HCEC 1CT (cell line): ENCODE measurements at places on chromosomes 4 and X.

DNA sequence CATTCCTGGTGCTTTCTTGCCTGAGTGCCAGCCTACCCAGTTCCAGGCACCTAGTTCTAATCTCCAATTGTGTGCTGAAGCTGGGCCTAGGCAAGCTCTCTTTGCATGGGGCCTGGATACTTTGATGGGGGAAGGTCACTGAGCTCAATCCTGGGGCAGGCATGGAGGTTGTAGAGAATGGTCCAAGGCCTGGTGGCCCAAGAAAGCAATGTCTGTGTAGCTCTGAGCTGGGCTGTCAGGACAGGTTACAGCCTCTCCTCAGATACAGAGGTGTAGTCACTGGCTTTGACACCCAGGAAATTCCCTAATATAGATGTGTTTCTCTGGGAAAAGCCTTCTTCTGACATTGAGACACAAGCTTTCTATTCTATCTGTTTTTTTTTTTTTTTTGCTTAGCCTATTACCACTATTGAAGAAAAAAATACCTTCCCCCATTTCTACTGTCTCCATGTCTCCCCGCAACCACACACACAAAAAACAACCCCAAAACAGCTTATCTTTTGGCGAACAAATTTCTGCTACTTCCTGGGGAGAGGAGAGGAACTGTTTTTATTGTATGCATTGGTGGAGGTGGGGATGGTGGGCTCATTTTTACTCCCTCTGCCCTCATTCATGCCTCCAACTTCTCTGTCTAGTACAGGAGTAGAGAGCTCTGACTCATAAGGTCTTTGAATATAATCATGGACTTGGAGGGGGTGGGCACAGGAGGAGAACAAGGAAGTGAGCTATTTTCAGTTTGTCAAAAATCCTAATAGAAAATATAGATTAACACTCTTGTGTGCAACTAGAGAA, 66.7 kb upstream of the DHX15 start:
- no peak for DNase-seq

- no peak for DNase-seq
These were observed 74.0 kb downstream of the SEL1L3 start for GRCh38 chr4:25788703-25789238.

GRCh38 chr4:118760493-118760892, 75.3 kb downstream of the METTL14 start:
- DNase-seq: no peak

- peak; percentile 45 for DNase-seq
These were observed 80.8 kb upstream of the ANK2 start for GRCh38 chr4:112968451-112969159.

DNA sequence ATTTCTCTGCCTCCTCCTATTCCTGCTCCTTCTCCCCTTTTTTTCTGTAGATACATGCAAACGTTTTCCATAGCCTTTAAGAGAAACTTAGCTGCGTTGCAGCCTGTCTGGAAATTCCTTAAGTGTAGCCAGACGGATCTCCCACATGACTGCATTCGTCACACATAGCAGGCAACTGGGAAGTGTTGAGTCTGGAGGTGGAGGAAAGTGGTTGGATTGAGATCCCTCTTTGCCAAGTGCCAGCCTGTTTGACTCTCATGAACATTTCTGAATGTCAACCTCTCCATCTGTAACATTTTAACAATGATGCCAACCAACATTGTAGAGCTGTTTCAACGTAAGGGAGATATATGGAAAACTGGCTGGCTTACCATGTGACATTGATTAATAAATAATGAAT, 45.1 kb upstream of the FAM9A start:
- no peak for DNase-seq

GRCh38 chr4:117987464-117987863, 46.8 kb upstream of the NDST3 start:
- no peak for DNase-seq

DNA sequence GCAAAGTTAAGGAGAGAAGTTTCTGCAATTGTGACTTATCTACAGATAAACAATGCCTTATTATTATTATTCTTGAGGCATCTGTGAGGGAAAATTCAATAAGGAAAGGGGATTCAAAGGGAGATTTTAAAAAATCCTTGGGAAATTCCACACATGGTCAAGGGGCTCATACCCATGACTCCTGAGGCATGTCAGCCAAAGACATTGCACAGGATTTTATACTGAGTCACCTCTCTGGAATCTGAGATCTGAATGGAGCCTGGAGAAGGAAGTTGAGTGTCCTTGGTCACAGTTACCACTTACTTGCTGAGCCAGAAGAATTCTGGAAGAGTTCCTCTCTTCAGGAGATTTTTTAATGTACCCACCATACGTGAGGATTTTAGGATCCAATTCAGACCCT, 14.4 kb upstream of the CXCL8 start:
- DNase-seq: peak; percentile 80

DNA sequence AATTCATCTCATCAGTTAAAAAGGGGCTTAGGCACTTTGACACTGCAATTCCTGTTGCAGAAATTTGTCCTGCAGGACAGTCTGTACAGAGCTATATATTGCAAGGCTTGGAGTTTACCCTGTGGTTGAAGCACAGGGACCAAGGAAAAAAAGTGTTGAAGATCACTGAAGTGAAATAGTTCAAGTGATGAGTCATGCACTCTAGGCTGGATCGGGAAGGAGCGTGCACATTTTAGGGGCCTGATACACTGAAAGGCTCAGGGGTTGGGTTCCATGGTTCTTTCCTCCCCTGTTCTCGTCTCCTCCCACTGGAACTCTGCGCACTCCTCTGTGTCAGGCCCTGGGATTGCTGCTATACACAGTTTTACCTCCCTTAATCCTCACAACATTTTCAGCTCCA, 104.9 kb upstream of the ARMCX2 start:
- DNase-seq: no peak

GRCh38 chr4:147678796-147679549, 5.0 kb downstream of the PRMT9 start:
- DNase-seq: no peak

DNA sequence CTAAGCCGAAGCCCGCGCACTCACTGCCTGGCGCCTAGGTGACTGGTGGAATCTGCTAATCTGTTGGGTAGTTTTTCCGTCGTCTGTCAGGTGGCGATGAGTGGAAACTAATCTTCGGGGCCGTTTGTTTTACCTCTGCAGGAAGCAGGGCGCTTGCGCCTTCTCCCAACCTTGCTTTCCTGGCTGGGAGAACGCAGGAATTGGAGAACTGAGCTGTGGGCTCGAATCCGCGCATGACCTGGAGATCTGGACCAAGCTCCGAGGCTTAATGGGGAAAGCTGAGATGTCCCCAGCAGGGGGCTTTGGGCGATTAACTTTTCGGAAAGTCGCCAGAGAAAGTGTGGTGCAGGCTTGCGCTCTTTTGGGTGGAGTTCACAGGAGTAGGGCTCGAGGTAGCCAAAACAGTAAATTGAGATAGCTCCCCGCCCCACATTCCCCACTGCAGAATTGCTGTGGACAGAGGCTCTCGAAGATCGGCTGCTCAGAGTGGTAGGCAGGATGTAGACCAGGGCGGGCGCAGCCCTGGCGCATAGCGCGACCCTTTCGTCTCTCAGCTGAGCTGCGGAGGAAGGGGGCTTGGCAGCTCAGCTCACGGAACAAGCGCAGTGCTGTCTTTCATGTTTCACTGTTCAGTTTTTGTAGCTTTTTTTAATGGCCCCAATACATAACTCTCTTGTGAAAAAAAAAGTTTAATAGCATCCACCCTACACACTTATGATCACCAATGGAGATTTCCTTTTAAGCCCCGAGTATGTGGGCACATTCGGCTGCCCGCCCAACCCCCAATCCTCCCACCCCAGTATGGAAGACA, 2.7 kb upstream of the FGF5 start:
- no peak for DNase-seq

DNA sequence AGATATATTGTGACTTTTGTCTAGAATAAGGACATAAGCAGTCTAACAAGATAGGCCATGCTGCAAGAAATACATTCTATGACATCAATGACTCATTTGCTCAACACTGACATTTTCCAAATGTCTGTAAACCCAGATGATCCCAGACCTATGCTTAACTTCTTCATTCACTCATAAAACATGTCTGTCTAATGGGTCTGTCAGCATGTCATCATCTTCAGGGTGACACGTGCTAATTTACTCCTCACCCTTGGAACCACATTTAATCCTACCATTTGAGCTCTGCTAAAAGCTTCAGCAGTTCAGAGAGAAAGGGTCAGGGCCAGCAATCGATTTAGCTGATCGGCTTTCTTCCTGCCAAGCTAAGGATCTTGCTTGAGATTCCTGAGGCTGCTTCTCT, 109.4 kb upstream of the MAP3K15 start:
- DNase-seq: peak; percentile 1

GRCh38 chrX:148938348-148938747, 437.9 kb downstream of the AFF2 start:
- DNase-seq: no peak

DNA sequence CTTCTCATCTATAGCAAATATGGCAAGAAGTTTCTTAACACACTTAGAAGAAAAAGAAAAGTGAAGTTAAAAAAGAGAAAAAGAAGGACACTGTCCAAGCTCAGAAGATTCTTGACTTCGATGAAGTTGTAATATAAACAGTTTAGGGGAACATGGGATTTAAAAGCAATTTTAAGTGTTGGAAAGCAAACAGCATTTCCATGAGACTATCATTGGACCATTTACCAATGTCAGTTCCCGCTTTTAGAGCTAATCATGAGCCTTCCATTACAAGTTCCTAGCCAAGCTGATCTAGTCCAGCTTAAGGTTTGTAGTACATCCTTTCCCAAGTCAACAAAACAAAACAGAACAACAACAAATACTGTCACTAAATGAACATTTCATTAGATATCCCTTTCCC, 45.1 kb upstream of the FGF2 start:
- DNase-seq: no peak
